ENCODE measurements at places on chromosomes 2 and 18.

DNA sequence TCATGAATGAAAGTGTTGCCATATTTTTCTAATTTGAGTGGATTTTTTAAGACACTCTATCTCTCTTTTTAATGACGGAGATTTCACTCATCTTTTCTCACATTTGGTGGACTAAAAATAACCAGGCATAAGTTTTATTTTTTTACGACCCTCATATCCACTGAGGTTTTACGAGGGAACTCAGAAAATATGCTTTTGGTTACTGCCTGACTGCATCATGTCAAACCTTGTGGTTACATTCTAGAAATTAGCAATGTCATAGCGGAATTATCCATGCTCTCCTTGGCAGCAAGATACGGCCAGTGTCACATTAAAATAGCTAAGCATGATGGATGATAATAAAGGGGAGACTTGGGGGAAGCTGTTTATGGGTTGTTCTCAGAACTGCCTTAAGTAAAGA is 428.6 kb upstream of the FSHR start:
- no peak for DNase-seq

GRCh38 chr18:9827793-9828505 is 57.8 kb upstream of the TXNDC2 start:
- DNase-seq, result no peak

DNA sequence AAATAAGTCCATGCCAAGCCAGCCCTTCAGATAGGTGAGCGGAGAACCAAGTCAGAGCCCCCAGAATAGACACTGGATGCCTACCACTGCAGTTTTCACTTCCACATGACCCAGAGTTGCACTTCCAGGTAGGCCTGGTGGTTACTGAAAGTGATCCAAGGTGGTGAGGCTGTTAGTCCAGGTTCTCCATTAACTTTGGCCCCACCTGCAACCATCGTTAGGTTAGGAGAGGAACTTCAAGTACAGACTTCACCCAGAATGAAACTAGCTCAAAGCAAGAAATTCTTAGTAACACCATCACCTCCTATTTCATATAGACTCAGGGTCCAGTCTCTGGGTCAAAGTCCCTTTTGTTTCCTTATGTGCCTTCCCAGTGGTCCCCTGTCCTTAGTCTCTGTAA is 293.1 kb upstream of the ID2 start:
- no peak for DNase-seq

DNA sequence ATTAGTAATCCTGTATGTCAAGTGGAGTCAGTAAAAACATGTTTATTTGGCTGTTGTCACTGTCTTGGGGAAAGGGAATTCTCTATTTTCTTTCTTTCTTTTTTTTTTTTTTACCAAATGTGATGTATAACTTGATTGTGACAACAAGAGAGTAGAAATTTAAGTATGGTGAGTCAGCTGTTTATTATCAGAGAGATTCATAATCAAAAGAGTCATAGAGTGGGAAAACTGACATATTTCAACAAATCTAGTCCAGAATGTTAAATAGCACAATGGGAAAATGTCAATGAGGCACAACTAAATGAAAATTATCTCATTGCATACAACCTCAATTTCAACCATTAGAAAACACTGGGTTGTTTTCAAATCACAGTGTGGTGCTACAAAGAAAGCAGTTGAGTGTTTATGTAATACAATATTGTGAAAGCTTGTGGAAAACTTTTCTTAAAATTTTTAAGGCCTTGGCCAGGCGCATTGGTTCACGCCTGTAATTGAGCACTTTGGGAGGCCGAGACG is 111.9 kb upstream of the DTNA start:
- DNase-seq, result no peak

GRCh38 chr18:64115881-64116280 is 33.0 kb downstream of the LINC00305 start:
- no peak for DNase-seq

DNA sequence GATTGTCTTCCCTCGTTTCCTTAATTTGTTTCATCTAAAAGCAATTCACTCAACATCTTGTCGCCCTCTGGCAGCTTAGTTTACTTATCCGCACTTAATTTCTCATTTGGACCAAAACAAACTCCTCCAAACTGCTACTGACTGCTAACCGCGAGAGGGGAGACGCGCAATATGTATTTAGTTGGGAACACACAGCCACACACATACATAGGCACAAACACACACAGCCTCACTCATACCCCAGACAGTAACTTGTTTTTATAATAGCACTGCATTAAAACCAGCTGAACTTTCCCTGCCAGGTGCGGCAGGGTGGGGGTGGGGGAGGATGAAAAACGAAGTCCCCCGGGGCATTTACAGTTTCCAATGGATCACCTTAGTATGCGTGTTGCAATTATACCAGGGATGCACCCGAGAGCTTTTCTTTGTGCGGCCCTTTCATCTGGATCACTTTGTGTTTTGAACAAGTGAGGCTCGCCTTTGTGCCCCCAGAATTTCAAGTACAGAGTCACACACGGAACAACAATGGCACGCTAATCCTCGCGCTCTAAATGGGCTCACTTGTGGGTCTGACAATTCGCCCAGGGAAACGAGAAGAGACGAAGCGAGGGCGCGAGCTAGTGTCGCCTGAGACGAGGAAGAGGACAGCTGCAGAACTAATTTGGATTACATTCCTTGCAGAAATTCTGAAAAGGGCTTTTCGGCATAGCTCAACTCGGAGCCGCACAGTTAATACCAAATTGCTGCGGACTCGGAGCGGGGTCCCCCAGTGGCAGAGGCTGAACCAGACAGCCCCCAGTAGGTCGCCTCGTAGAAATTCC is 2.4 kb downstream of the ERBB4 start:
- DNase-seq, result no peak

DNA sequence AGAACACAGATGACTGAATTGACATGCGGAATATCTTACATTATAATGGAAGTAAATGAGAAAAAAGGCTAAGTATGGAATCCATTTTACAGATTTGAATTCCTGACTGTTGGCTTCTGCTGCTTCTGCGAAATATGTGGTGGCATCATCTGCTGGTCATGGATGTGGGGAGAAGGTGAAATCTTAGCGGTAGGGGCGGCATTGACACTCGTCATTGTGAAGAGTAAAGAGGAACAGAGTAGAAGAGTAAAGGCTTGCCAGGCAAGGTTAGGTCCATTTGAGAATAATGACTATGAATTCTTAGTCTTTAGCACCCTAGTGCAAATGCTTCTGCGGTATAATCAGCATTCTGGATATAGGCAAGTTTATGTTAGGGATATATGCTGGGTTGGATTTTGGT is 32.4 kb downstream of the ACTR3 start:
- DNase-seq, result no peak

- DNase-seq, result no peak
Observed at GRCh38 chr18:38909972-38910371, 1344.4 kb upstream of the CELF4 start.

GRCh38 chr2:53543083-53543482 is 224.5 kb upstream of the CHAC2 start:
- no peak for DNase-seq

GRCh38 chr2:64029116-64029665 is 10.0 kb upstream of the VPS54 start:
- no peak for DNase-seq

DNA sequence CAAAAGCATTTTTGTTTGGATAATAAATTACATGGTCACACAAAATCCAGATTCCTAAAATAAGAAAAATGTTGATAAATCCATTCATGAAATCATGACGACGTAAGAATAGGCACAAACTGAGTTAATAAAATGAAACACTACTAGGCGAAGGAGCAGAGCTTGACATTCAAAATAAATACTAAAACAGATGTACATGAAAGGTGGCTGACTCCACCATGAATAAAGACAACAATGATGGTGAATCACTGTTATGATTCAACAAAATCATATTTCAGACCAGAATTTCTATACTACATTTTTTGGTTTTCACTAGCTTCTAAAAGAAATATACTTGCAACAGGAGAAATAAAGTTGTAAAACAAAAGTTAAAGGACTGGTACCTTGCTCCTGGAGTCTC is 122.0 kb upstream of the RNU4ATAC start:
- no peak for DNase-seq

- DNase-seq, result no peak
Observed at GRCh38 chr18:26543373-26543772, 5.0 kb downstream of the KCTD1 start.

GRCh38 chr2:181285116-181285515 is 172.1 kb upstream of the ITGA4 start:
- DNase-seq, result no peak

GRCh38 chr18:49728542-49728941 is 84.8 kb downstream of the ACAA2 start:
- no peak for DNase-seq

DNA sequence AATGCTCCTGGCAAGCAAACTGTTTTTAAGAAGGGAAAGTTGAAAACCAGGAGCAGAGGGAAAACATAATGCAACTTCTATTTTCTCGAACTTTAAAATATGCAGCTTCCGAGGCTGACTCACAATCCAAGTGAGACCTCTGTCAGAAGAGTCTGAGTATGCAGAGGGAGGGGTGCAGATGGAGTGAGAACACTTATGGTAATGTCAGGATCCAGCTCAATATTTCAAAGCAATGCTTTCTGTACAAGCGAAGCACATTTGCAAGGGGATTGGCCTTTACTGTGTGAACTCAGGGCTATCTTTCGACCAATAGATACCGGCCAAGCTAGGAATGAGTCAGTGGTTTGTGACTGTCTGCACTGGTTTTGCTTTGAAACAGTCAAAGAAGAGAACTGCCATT is 242.7 kb downstream of the CNTNAP5 start:
- DNase-seq, result no peak

- no peak for DNase-seq
Observed at GRCh38 chr2:231900972-231901371, 25.2 kb downstream of the NPPC start.

- DNase-seq, result no peak
Observed at GRCh38 chr18:9735238-9735637, 27.1 kb downstream of the RAB31 start.

GRCh38 chr2:109674894-109675534 is 60.9 kb downstream of the SOWAHC start:
- DNase-seq, result no peak

- DNase-seq, result no peak
Observed at GRCh38 chr2:190572246-190572645, 37.7 kb upstream of the NEMP2 start.

DNA sequence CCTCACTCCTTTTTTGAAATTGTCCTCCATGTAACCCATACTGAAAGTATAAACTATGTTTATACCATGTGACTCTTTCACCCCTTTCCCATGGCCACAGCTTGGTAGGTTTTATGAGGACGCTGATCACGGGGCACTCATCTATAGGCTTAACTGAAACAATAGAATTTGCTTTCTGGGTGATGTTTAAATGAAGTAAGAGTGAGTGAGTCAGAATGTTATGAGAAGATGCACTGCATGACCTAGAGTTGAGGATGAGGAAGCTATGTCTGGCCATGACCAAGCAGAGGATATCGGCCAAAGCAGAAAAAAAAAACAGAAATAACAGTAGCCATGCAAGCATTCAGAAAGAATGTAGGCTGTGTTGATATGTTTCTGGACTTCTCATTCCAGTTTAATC is 34.9 kb downstream of the SCN1A start:
- DNase-seq, result no peak

- DNase-seq, result no peak
Observed at GRCh38 chr18:45667056-45667736, 51.9 kb downstream of the SLC14A2 start.

- no peak for DNase-seq
Observed at GRCh38 chr2:48235076-48235475, 294.9 kb upstream of the STON1 start.

- no peak for DNase-seq
Observed at GRCh38 chr2:177325554-177325953, 61.0 kb upstream of the NFE2L2 start.

DNA sequence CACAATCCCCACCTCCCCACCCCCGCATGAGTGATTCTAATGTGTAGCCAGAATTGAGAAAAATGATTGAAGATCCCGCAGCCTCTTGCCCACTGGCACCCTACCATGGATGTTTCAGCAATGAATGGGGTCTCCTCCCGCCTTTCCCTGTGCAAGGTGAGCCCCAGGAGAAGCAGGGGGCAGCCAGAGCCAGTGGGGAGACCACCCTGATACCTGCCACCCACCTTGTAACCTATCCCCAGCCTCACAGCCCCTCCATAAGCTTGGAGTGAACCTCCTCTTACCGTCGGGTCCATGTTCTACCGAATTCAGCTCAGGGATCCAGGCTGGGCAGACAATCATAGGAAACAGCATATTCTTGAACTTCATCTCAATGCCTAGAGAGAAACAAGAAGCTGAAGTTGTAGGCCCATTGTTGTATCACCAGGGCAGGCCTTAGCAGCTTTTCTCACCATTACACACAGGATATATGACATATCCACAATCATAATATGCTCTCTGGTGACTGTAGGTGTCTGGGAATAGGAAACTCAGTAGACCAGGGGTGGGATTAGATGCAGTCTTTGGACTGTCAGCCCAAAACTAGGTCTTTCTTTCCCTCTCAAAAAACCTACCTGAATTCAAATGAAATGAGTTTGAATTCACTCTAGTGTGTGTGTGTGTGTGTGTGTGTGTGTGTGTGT is 30.9 kb downstream of the XDH start:
- DNase-seq, result no peak

- no peak for DNase-seq
Observed at GRCh38 chr2:236176417-236176816, 8.2 kb upstream of the GBX2 start.

- DNase-seq, result no peak
Observed at GRCh38 chr18:408367-408766, 92.1 kb downstream of the COLEC12 start.

GRCh38 chr2:224444021-224444420 is 42.1 kb upstream of the FAM124B start:
- DNase-seq, result no peak

- DNase-seq, result no peak
Observed at GRCh38 chr2:12819103-12819475, 102.4 kb downstream of the TRIB2 start.

DNA sequence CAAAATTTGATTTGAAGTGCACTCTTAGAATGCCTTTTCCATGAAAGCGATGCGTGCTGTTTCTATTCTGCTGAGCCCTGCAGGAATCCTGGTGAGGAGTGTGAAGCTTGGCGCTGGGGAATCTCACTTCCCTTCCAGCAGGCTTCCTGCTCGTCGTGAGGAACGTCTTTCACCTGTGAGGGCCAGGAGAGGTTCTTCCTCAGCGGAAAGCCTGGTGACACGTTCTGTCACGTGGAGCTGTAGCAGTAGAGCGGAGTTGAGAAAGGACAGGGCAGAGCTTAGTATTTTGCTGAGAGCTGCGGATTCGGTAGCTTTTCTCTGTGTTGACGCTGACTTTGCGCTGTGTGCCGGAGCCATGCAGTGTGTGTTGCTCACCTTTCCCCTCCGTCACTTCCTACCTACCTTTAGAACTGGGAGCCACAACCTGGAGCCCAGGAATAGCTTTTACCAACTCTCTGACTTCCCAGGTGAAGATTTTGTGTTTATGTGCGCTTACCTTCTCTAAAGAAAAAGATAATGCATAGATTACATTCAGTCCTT is 294.8 kb downstream of the PTGR3 start:
- DNase-seq, result no peak

DNA sequence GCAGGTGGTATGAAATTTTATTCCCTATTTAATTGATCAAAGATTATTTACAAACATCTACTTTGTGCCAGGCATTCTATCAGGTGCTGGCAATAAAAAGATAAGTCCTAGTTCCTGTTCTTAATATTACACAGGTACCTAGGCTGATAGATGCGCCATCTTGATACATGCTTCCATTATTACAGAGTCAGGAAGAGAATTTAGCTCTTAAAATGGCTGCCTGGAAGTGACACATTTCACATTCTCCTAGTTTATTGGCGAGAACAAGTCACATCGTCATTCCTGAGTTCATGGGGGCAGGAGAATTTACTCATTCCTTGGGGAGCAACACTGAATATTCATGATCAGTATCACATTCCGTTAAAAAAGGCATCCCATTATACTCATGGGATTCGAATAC is 1.1 kb upstream of the DARS1 start:
- no peak for DNase-seq

- no peak for DNase-seq
Observed at GRCh38 chr2:17804358-17804757, 11.9 kb upstream of the MSGN1 start.

Measured in CD4-positive, alpha-beta T cell treated with Interleukin-6 at 100 ng/mL for 8 hours (primary cell).